ENCODE measurements at places on chromosomes 13 and 19.

DNA sequence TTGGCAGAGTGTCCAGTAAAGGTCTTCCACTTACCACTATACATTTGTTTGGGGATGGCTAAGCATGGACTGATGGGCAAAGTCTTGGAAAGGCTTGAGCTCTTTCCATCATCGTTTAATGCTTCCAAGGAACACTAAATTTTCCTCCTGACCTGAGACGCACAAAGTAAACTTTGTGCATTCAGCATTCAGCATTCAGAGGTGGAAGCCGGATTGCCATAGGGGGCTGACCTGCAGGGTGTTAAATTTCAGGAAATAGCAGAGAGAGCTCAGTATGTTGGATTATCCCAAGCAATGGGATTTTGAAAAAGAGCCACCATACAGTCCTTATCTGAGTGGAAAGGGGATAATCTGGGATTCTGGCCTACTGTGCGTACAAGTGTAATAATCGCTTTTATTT, 14.0 kb downstream of the ZNF552 start:
- no peak for DNase-seq

DNA sequence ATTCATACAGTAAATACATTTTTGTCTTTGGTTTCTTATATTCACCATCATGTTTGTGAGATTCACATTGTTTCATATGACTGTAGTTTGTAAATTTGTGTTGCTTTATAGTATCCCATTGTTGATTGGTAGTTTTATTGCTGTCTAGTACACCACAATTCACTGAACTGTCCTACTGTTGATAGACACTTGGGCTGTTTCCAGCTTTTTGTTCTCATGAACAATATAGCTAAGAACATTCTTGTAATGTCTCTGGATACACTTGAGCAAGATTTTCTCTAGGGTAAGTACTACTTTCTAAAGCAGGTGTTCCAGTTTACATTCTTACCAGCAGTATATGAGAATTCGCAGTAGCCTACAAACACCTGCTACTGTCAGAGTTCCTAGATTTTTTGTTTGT, 37.8 kb downstream of the SKA3 start:
- no peak for DNase-seq

DNA sequence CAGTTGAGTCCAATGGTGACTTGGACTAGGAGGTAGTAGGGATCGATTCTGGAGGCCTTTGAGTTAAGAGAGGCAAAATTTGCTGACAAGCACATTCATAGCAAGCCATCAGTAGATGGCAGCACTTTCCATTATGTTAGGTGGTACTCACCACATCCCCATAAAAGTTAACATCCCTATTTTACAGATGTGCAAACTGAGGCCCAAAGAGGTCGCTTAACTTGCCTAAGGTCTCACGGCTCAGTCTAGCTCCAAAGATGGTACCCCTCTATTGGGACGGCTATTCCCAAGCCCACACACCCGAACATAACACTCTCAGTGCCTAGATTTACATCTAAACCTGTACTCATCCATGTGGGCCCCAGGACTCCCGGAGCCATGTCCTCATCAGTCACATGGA, 21.5 kb upstream of the FOSB start:
- DNase-seq, result no peak

DNA sequence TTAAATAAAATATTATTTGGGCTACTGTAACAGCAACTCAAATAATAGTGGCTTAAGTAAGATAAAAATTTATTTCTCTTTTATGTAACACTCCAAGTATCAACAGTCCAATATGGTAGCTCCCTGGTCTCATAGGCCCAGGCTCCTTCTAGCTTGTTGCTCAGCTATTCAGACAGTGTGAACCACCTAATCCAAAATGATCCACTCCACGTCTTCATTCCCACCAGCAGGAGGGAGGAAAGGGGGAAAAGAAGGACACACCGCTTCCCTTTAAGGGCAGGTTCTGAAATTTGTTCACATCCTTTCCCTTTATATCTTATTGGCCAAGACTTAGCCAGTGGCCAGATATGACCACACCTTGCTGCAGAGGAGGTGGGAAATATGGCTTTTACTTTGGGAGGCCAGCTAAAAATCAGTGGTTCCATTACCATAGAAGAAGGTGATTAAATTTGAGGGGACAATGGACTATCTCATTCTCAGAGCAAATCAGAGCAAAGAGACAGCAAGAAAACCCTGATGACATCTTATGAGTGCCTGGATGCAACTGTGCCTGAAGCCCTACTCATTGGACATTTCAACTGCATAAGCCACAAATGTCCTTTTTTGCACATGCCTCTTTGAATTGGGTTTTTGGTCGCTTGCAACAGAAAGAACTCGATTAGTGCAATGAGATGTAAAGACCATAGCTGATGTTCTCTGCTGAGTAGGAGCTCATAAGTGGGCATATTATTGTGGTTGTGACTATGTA, 7.0 kb upstream of the EPOR start:
- no peak for DNase-seq

DNA sequence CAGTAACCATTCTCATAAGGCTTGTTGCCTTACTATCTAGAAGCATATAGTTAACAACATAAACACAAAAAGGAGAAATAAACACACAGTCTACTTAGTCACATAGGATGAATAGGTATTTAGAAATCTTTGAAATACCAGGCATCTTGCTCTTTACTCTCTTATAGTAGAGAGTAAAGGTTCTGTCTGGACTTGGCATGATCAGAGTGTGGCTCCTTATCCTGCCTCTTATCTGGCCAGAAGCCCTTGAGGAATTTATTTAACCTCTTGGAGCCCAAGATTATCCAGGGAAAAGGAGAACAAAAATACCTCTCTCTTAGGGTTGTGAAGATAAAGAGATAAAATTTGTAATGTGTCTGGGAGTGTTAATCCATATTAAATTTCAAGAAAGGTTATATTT, 100.2 kb upstream of the MBNL2 start:
- DNase-seq, result no peak

DNA sequence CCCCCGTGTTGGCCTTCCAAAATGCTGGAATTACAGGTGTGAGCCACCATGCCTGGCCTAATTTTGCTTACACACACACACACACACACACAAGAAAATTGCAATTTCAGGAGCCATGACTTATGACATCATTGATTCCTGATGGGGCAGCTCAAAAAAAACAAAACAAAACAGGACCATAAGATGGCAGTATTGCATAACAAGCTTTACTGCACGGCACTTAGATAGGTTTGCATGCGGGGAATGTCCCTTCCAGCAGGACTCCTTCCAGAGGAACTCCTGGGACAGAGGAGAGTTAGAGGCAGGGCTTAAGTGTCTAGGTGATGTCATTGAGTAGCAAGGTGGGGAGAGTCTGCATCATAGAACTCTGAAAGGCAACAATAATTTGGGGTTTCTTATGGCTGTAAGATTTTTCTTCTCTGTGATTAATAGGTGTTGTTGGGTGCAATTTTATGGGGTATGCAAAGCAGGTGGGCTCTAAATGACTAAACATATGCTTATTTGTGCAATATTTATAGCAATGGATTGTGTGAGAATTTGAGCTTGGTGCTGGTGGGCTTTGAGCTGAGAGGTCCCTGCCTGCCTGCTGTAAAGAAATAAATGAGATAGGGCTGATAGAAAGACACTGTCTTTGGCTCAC, 9.0 kb upstream of the ACSBG2 start:
- peak; percentile 26 for DNase-seq

DNA sequence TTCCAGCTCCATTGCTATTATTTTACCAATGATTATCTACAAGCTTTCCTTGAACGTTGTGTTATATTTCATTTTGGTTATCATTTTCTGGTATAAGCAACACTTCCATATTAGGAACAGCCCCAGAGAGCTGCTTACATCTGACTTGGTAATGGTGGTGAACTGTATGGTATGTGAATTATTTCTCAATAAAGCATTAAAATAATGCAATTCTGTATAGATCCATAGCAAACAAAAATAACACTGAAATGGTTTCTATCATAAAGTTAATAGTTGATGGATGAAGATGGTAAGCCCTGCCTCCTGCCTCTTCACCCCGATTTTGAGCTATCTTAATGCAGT, 27.5 kb downstream of the GGACT start:
- no peak for DNase-seq

DNA sequence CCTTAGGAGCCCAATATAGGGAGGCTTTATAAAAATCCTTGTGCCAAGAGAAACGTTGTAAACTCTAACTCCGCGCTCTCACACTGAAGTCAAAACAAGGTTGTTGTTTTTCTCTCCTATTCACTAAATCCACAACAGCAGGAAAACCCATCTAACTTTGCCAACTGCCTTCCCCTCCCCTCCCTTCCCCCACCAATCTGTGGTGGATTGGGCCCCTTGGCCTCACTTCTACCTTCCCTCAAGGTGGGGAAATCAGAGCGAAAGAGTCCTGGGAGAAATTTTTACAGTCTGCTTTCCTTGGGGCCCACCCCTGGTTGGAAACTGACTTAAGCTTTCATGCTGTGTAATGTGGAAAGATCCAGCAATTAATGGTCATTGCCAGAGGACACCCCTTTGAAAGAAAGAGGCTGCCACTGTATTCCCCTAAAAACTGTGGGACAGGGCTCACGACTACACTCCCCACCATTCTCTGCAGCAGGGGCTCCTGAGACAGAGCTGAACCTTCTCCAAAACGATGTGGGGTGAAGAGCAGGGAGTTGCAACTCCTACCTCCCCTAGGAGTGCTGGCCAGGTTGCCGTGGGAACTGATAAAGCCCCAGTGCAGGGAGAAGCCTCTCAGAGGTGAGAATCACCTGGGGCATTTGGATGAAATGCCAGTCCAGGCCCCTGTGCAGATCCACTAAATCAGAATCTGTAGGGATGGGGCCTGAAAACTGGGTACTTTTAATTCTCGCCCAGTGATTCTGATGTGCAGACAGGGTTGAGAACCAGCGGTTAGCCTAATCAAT, 1.1 kb downstream of the DHRS12 start:
- DNase-seq, result no peak

DNA sequence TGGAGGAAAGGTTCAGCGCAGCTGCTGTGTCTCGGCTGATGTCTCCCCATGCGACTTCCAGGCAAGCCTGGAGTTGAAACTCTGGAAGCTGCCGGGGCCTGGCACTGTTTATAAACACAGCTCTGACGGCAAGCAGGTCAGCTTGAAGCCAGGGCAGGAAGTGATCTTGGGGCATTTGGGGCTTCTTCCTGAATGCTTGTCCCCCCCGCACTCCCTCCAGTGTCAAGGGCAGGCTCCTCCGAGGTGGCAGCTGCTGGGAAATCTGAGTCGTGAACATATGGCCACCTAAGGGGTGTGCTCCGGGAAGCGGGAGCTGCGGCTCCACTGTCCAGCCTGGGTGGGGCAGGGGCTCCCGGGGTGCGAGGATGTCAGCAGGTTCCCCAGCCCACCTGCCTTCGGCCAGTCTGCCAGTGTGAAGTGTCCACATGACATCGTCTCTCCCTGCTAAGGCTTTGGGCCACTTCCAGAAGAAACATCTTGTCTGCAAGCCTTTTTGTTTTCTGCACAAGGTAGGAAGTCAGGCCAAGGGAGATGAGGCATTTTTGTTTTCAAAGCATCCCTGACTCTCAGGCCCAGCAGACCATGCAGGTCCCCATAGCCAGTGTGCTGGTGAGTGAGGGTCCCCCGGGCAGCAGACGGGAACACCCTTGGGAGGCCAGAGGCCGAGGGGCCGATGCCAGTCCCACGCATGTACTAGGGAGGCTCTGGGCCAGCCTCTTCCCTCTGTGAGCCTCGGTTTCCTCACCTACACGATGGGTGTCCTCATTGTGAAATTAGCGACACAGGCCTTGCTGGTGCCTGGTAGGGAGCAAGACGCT, 2.7 kb downstream of the PIAS4 start:
- DNase-seq, result no peak

GRCh38 chr13:102369302-102369701, 32.5 kb downstream of the FGF14 start:
- DNase-seq, result no peak

DNA sequence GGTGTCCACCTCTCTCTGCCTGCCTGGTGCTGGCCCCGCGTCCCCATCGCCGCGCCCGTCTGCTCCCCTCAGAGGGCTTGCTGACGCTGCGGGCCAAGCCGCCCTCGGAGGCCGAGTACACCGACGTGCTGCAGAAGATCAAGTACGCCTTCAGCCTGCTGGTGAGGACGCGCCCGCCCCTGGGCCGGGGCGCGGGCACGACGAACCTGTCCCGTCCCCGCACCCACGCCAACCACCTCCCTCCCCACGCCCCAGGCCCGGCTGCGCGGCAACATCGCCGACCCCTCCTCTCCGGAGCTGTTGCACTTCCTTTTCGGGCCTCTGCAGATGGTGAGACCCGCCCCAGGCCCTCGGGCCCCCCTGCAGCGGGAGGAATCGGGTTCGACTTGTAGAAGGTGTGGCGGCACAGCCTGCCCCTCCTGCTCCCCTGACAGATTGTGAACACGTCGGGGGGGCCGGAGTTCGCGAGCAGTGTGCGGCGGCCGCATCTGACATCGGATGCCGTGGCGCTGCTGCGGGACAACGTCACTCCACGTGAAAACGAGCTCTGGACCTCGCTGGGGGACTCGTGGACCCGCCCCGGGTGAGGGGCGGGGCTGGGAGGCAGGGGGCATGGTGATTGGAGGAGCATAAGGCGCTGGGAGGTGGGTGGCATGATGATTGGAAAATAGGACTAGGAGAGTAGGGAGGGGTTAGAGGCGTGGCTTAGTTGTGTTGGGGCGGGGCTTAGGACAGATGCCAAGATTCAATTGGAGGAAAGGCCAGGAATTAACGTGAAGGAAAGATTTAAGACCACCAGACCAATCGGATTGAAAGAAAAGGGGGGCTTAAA, 6.6 kb downstream of the EPS8L1 start:
- no peak for DNase-seq

DNA sequence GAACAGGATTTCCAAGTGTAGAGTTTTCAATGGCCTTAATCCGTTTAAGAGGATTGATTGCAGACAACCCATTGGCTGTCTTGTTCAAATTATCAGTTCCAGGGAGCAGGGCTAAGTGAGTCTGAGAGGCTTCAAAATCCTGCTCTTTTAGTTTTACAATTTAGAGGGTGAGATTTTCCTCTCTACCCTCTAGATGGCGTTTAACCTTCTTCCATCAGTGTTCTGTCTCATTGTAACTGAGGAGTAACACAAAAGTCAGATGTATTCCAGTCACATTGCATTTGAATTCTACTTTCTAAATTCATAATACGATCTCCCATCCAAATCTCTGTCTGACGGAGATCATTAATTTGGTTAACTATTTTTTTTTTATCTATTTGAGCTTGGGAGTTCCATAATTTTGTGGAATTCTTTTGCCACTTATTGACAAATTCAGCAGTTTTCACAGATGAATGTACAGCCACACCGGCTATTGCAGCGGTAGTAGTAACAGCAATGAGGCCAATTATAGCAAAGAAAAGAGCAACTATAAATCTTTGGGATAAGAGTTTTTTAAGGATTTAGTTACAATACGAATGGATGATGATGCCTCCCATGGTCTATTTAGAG, 7.8 kb upstream of the C19orf84 start:
- DNase-seq, result no peak

GRCh38 chr19:46181388-46181779, 33.3 kb downstream of the IGFL2 start:
- no peak for DNase-seq

GRCh38 chr19:42846597-42846996, 32.9 kb downstream of the PSG1 start:
- no peak for DNase-seq

- DNase-seq, result no peak
Observed at GRCh38 chr19:30374539-30374864, 2.3 kb downstream of the ZNF536 start.

All from NCI-H1436 treated with DMSO at 0.1 percent for 48 hours (cell line).